ENCODE measurements at places on chromosomes 11 and 22.

GRCh38 chr11:123653483-123653826, 969 bp downstream of the SCN3B start:
- DNase-seq, result no peak

DNA sequence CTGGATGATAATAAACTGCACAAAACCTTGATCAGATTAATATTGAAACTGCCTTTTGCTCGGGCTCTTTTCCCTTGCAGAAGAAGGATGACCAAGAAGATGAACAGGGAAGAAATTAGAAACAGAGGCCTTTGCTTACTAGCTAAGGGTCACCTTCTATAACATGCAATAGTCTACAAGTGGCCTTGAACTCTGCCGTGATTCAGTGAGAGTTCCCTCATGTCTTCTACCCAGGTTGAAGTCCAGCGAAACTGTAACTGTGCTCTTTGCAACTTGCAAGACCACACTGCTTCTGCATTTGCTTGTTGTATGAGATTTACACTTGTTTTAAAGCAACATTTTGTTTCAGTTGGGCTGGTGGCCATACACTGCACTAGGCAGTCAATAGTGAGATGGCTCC, 108.4 kb downstream of the IGLL1 start:
- DNase-seq, result no peak

GRCh38 chr11:64222651-64223000, 3.4 kb downstream of the TRPT1 start:
- no peak for DNase-seq

GRCh38 chr11:82855616-82856015, 44.6 kb downstream of the PRCP start:
- DNase-seq, result no peak

DNA sequence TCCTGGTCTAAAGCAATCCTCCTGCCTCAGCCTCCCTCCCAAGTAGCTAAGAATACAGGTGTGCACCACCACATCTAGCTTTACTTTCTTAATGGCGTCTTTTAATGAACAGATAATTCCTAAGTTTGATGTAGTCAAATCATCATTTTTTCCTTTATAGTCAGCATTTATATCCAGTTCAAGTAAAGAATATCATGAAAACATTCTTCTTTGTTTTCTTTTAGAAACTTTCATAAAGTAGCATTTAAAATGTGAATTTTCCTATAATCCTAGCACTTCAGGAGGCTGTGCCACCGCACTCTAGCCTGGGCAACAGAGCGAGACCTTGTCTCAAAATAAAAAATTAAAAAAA, 61.6 kb downstream of the RBFOX2 start:
- DNase-seq, result no peak

DNA sequence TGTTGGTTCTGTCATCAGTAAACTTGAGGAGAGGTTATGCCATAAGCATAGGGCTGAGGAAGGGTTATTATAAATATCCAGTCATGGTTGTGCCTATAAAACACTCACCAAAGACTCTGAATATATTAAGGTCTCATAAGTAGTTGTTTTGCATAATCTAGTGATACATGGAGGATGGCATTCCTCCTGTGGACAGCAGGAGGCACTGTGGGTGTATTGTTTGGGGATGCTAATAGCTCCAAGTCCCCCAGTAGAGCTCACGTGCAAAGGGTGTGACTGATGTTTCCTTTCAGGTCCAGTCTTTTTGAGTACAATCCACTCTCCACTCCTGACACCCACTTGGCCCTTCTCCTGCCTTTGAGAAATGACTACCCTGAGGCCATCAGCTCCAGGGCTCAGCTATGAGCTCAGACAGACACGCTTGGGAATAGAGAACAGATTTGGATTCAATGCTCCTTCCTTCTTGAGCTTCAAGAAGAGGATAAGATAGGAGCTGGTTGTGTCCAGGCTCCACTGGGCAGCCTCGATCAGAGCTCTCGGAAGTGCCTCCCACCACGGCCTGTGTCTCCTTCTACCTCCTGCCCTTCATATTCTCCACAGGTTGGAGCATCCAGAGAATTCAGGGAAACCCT, 85.2 kb upstream of the IGLL5 start:
- DNase-seq, result no peak

- DNase-seq, result no peak
These were observed 469 bp downstream of the ZBED5 start for GRCh38 chr11:10857459-10857708.

GRCh38 chr11:130798280-130798679, 118.0 kb downstream of the SNX19 start:
- no peak for DNase-seq

DNA sequence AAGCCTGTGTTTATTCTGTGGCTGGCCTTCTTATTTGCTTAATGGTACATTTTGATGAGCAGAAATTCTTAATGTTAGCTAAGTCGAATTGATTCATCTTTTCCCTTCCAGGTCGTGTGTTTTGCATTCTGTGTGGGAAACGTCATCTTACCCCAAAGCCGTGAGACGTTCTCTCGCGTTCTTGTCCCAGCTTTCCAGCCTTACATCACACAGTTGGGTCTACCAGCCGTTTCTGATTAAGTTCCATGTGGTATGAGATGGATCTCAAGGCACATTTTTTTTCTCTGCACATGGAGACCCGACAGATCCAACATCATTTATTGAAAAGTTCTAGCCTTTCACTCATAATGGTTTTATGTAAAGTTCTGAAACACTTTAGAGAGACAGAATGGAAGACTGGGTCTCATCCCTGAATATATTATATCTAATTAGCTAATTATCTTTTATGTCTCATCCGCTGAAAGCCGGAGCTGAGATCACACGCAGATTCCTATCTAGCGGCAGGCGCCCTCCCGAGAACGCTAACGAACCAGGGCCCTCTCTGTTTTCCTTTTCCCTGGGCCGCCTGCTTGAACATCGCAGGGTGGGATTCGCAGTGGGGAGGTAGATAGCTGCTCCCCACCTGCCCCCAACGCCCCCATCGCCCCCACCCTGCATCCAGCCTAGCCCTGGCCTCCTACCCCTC, 1162.2 kb downstream of the BRD1 start:
- DNase-seq, result no peak

GRCh38 chr11:123797541-123797940, 8.6 kb downstream of the OR6M1 start:
- no peak for DNase-seq

DNA sequence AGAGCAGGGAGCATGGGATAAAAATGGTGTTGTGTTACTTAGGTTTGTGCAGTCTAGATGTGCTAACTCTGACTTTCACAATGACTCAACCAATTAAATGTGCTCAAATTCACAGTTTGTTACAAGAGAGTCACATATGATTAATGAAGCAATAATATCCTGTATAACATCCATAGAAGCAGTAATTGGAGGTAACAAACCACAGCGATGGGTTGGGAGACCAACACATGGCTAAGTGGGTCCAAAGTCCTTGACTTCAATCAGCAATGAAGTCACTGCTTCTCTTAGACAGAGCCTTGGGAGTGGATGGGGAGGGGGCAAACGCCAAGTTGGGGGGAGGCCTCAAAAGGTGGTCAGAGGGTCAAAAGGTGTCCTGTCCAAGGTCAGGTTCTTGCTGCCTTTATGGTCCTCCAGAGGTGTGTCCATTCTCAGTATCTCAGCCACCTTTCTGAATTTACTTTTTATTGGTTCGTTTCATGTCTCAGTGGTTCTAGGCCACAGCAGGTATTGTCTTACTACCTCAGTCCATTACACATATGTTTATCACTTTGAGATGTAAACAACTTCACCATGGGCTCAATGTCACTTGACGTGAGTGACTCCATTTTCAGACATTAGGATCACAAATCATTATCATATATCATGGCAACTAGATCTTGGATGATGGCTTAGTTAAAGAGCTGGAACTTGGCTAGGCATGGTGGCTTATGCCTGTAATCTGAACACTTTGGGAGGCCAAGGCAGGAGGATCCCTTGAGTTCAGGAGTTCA, 32.4 kb downstream of the SLN start:
- no peak for DNase-seq

- no peak for DNase-seq
These were observed 20.3 kb upstream of the PTPRJ start for GRCh38 chr11:47960015-47960414.

- DNase-seq, result no peak
These were observed 46.6 kb upstream of the TCF20 start for GRCh38 chr22:42317008-42317407.

DNA sequence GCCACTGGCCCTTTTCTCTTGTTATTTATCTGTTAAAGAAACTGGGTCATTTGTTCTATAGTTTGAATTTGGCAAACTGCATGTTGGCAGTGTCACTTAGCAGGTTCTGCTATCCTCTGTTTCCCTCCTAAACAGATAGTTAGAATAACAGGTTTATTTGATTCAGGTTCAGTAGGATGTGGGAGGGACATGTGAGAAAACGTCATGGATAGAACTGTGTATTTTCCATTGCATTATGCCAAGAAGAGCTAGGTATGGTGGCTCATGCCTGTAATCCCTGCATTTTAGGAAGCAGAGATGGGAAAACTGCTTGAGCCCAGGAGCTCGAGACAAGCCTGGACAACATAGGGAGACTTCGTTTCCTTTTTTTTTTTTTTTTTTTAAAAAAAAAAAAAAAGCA, 24.3 kb downstream of the PATL1 start:
- DNase-seq, result no peak

- no peak for DNase-seq
These were observed 262.9 kb upstream of the DDI1 start for GRCh38 chr11:103773537-103773936.

Measured in GM18507 (cell line).